ENCODE measurements at places on chromosomes 5 and 9.

- no peak for DNase-seq
These were observed 54.0 kb upstream of the ALDH1B1 start for GRCh38 chr9:38338342-38339018.

DNA sequence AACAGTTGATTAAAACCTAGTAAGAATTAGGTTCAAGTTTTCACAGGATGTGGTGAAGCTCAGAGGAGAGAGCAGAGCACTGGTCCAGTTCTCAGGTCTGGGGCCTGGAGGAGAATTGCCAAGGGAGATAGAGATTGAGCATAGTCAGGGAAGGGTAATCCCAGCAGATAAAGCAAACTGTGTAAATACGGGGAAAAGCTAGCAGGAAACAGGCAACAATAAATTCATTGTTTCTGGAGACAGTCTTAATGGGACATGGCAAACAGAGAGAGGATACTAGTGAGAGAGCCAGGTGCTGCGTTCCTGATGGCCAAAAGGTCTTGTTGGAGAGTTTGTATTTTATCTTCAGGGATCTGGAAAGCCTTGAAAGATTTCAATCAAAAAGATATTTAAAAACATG, 333.0 kb downstream of the PDE4D start:
- DNase-seq: no peak

GRCh38 chr5:176632745-176633144, 2.3 kb downstream of the EIF4E1B start:
- DNase-seq: no peak

GRCh38 chr5:78377056-78377717, 16.8 kb downstream of the SCAMP1 start:
- no peak for DNase-seq

DNA sequence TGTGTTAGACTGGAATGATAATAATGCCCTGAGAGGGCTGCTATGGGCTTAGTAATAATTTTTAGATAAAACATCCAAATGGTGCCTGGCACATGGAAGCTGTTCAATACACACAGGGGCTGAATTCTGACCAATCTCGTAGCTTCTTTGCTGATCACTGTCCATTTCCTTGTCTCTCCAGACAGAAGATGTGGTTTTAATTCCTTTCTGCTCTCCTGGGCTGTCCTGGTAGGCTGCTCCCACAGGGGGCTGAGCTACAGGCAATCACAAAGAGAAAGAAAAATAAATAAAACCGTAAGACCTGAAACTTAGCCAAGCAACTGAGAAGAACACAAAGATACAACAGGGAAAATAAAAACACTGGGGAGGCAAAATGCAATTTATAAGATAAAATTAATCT, 136.5 kb downstream of the CDK5RAP2 start:
- DNase-seq: no peak

GRCh38 chr9:136694163-136694871, 7.1 kb upstream of the AGPAT2 start:
- no peak for DNase-seq

DNA sequence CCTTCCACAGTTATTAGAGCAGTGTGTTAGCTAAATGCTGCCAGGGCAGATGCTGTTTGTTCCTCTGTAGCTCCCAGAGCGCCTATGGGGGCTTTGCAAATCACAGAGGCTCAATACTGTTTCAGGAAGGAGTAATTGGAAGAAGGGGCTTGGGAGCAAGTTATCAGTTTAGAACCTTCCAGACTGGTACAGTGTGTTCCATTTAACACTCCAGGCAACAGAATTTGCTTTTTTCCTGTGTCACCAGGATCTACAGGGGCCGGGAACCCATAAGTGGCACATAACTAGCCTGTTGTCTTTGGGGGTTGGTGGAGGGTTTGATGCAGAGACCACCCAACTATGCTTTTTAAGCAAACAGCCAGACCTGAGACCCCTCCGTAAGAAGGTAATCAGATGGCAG, 307.3 kb upstream of the KCNN2 start:
- no peak for DNase-seq

GRCh38 chr5:107342371-107342770, 328.4 kb downstream of the EFNA5 start:
- no peak for DNase-seq

- no peak for DNase-seq
These were observed 152.5 kb downstream of the ADAMTS6 start for GRCh38 chr5:65329266-65329665.

GRCh38 chr5:76483433-76483832, 80.3 kb downstream of the IQGAP2 start:
- no peak for DNase-seq

DNA sequence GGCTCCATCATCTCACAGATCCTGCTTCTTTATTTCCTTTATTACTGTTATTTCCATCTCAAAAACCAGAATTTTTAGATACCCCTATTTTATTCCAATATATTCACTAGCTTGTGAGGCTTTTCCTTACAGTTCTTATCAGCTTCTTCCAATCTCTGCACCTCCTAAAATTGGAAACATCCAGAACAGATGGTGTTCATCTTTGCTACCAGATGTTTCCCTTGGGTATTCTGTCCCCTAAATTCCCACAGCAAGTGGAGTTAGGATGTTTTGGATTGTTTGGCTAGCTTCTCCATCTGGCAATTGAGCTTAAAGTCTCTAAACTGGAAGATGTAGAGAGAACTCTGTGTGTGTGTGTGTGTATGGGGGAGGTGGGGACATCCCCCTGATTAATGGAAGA, 580.4 kb downstream of the DTWD2 start:
- no peak for DNase-seq

DNA sequence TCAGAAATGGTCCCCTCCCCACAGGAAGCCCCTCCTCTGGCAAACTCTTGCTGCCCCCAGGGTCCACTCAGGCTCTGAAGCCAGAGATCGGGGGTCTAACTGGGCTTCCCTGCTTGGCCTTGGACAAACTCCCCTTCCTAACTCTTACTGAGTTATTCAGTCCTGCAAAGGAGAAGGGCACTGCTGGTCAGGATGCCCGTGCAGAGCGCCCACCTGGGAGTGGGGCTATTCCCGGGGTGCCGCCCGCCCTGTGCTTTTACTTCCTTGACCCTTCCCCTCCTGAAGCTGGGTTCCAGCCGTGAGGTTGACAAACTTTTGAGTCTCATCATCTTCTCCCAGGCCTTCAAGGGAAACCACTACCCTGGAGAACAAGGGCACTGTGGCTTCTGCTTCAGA, 4.9 kb downstream of the TBC1D9B start:
- no peak for DNase-seq

DNA sequence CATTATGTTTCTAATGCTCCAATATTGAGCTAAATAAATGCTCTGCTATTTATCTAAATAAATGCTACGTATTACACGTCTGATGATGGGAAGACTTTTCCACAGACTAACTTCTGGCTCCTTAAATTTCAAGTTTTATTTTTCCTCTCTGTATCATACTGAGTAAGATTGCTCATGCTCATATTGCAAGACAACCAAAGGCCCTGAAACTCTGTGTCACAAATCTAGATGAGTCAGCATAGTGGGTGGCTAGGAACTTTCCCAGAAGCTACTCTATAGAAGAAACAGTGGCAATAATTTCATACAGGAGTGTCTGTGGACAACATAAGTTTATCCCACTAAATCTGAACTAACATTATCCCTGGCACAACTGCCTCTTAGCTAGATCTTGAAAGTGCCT, 53.0 kb upstream of the RFX3 start:
- DNase-seq: no peak

DNA sequence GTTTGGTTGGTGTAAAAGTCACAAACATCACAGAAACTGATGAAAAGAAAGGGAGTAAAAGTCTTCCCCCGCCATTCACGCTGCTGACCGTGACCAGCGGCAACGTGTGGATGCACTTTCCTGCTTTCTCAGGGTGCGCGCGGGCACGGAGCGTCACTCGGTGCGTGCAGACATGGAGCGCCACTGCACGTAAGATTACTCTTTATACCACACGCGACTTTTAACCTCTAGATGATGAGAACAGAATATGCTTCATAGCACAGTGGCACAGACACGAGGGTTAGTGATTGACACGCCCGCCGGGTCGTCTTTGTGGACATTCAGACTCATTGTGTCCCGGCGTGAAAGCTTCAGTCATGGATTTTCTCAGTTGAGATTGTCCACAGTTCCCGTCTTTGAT, 15.7 kb downstream of the CEP72 start:
- DNase-seq: no peak

- DNase-seq: no peak
These were observed 65.2 kb downstream of the TRIO start for GRCh38 chr5:14208071-14209021.

All from breast epithelium (tissue), 4 donors.